Stromal cell of bone marrow (primary cell): ENCODE measurements at places on chromosomes 4 and X.

GRCh38 chr4:115187136-115187535 lies 73.7 kb upstream of the NDST4 start:
- DNase-seq = no peak

GRCh38 chr4:174657472-174657871 lies 135.2 kb upstream of the HPGD start:
- no peak for DNase-seq

GRCh38 chrX:1788300-1788911 lies 173.5 kb downstream of the ASMT start:
- DNase-seq = no peak

GRCh38 chrX:136112778-136113177 lies 34.6 kb upstream of the FHL1 start:
- DNase-seq = no peak

DNA sequence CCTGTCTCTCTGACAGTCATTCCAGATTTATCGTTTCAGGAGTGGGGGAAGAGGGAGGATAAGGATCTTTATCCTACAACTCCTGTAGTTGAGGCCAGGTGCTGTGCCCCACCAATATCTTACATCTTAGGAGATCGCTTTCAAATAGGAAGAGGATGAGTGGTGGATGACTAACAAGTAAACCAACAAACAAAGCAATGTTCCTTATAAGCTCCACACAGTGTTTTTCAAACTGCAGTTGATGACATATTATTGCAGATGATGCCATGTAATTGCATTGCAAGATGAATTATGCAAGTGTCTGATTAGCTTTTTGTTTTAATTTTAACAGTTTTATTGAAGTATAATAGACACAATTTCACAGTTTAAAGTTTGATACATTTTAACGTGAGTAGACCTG lies 35.8 kb upstream of the TMEM164 start:
- DNase-seq = no peak
